ENCODE measurements at places on chromosomes 6 and 20. TPM values are rescaled to one million over a fixed set of nuclear protein-coding genes. Genes with fewer than 3 reads are reported as not detected.

The TOMM6 gene
- 84.2 TPM for total RNA-seq

DNA sequence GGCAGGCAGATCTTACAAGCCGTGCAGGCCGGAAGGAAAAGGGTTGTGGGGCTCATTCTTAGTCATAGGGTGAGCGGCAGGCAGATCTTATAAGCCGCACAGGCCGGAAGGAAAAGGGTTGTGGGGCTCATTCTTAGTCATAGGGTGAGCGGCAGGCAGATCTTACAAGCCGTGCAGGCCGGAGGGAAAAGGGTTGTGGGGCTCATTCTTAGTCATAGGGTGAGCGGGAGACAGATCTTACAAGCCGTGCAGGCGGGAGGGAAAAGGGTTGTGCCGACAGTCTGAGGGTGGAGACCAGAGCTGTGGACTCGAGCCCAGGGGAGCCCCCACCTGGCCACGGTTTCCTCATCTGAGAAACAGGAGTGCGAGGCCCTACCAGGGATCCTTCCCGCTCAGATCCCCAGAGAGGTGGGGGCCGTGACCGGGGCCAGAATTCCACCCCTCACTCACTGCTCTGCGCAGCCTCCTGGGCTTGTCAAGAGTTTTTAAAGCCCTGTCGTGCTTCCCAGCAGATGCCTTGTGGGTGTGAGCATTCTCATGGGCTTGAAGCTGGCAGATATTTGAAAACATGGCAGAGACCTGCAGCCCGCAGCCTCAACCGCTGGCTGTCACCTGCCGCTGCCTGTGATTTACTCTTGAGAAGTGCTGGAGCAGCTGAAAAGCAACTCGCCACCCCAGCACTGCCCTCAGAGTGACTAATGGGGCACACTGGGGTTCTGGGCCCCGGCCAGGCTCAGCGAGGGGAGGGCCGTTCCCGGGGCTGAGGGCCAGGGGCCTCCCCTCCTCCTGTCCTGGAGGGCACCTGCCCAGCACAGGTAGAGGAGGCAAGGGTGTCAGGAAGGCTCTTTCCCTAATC, 31.9 kb downstream of the NTSR1 start:
- DNase-seq = no peak

DNA sequence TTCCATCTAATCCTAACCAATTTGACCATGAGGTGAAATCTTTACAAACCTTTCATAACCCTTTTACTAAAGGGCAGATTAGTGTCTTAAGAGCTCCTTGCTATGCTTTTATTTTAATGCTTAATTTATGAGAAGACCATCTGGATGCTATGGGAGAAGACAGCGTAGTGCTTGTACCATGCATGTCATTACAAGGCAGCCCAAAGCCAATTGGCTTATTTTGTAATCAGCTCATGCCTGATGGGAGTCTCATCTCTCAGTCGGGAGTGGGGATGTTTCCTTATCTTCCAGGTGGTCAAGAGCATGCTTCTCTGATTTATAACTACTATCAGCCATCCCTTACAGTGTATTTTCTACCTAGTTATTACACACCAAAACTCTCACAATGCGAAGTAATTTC, 304.7 kb downstream of the FARS2 start:
- no peak for DNase-seq

DNA sequence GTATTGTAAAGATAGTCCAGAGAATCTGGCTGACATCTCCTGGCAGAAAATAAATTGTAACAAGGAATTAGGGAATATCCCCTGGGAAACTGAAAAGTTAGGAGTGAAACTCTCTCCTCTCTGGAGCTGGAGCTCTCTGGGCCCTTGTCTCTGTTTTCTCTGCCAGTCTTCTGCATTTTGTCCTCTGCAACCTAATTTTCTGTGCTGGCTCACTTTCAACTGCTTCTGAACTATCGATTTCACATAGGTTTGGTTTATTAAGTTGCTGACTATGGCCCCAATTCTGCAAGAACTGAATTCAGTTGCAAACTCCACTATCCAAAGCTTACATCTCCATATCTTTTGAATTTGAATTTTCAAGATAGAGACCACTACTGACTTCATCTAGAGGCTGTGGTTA, 9.3 kb downstream of the TCF21 start:
- DNase-seq = no peak

The BCAS4 gene
- 17.6 TPM for total RNA-seq

The GPANK1 gene
- total RNA-seq = 28.6 TPM

DNA sequence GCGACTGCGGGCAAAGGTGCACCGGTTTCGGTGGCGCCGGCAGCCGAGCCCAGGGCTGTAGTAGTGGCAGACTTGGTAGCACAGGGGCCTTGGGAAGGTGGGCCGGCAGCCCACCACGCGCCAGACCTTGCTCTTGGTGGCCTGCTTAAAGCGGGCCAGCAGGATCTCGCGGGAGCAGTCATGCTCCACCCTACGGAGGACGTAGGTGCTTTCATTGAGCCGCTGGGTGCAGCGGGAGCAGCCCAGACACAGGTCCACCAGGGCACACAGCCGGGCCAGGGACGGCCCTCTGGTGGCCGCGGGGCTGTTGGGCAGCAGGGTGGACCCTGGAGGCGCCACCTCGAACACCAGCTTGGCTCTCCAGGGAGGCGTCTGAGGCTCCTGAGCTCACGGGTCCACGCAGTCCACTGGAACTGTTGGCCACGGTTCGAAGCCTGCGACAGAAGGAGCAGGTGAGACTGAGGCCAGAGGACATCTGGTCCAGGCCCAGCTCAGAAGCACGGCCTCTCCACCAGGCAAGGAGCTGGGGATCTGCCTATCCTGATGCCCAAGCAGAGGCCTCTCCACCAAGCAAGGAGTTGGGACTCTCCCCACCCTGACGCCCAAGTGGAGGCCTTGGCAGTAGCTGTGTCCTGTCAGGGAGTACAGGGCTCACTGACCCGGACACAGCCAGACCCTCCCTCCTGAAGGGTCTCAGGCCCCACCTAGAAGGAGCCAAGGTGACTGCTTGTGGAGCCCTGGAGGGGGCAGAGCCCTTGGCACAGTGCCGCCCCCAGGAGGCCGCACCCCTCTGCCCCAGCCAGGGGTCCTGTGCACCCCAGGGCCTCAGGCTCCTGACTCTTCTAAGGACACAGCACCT, 1.0 kb downstream of the HELZ2 start:
- no peak for DNase-seq

GRCh38 chr20:8505476-8506200, 373.6 kb downstream of the PLCB1 start:
- no peak for DNase-seq

The ITCH gene
- total RNA-seq = 43.5 TPM

DNA sequence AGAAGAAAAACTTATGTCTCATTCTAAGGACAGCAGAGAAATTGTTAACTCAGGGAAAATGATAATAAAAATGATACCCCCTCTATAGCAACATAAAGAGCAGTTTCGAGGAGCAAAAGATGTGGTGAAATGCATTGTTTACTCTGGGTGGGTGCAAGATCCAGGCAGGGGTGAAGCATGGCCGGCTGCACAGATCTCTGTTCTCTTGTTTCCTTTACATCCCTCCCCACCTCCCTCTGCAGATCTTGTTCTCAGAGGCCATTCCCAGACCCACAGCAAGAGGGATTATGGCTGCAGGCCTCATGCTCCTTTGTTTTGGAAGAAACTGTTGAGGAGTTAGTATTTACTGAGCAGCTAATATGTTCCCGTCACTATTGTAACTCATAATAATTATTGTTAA, 1.8 kb downstream of the BTN3A1 start:
- DNase-seq = peak; percentile 15

- peak; percentile 54 for DNase-seq
Observed at GRCh38 chr6:16183187-16183664, 54.3 kb downstream of the MYLIP start.

DNA sequence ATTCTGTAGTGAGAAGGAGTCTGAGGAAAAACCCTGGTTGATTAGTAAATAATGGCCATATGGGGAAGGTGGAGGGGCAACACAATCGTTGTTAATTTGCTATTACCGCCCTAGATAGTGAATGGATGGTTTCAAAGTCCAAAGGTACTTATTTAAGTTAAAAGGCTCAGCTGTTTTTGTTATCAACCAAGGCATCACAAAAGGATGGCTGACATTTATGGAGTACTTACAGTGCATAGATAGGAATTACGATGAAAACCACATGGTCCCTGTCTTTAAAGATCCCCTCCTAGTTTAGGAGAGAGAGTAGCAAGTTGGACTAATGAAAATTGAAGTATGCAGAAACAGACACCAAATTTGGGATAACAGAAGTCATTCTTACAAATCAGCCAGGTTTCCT, 319.6 kb downstream of the CDKAL1 start:
- DNase-seq = no peak
